Ovary (tissue), 10 donors: ENCODE measurements at places on chromosomes 2 and 18.

DNA sequence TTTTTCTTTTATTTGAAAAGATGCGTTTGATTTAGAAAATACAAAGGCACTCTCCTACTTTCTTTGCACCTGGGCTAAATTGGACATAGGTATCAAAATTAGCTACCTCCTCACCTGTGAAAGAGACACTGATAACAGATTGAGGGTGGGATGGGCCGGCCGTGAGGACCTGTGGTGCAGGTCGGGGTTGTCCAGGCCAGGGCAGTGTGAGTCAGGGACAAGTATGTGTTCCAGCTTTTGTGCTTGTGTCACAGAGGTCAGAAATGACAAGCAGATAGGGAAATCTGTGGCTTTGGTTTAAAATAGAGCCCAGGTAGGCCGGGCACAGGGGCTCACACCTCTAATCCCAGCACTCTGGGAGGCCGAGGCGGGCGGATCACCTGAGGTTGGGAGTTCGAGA lies 22.6 kb downstream of the MYL12B start:
- H3K4me3 ChIP-seq = no peak overlapping the region
- H3K27me3 ChIP-seq = no peaks in the 10 kb centered on the region
- no peak overlapping the region for H3K27ac ChIP-seq
- DNase-seq = no peak
- no peaks in the 10 kb centered on the region for H3K36me3 ChIP-seq
- no peaks in the 10 kb centered on the region for H3K4me1 ChIP-seq

GRCh38 chr2:173524256-173524955 lies 169.7 kb downstream of the CDCA7 start:
- no peaks in the 10 kb centered on the region for H3K36me3 ChIP-seq
- H3K27me3 ChIP-seq = no peaks in the 10 kb centered on the region
- no peak for DNase-seq
- H3K4me1 ChIP-seq = no peaks in the 10 kb centered on the region
- no peak overlapping the region for H3K4me3 ChIP-seq
- H3K27ac ChIP-seq = no peak overlapping the region

DNA sequence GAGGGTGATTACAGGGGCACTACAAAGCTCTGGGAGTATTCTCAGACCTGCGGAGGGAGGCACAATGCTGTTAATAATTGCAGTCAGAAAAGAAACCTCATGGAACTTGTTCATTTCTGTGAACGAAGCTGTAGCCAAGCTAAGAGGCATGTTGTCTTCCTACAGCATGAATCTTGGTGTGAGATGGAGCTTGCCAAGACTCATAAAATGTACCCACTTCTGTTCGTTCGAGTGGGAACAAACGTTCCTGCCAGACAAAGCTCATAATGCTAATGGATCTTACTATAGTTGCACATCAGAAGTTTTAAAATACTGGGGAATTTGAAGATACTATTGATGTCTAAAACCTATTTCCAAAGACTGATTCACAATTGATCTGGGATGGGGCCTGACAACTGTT lies 489.1 kb downstream of the ZEB2 start:
- H3K27me3 ChIP-seq = no peaks in the 10 kb centered on the region
- H3K4me3 ChIP-seq = no peak overlapping the region
- DNase-seq = no peak
- no peak overlapping the region for H3K27ac ChIP-seq
- H3K36me3 ChIP-seq = no peaks in the 10 kb centered on the region
- H3K4me1 ChIP-seq = no peaks in the 10 kb centered on the region

DNA sequence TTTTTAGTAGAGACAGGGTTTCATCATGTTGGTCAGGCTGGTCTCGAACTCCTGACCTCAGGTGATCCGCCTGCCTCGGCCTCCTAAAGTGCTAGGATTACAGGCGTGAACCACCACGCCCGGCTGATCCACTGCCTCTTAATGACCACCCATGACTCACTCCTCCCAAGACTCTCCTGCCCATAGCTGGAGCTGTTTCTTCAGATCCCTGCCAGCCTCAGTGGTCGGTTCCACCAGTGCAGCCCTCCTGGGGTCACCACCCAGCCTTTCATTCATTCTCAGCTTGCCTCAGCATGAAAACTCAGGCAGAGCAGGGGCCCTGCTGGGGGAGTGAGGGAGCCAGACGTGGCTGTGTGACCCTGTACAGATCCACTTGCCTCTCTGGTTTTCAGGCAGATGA lies 12.5 kb downstream of the KCNIP3 start:
- H3K27ac ChIP-seq = no peak overlapping the region
- no peak for DNase-seq
- no peaks in the 10 kb centered on the region for H3K4me1 ChIP-seq
- H3K36me3 ChIP-seq = no peaks in the 10 kb centered on the region
- H3K4me3 ChIP-seq = no peak overlapping the region

GRCh38 chr2:16034151-16034974 lies 94.0 kb downstream of the MYCN start:
- no peak overlapping the region for H3K4me3 ChIP-seq
- no peaks in the 10 kb centered on the region for H3K27me3 ChIP-seq
- H3K4me1 ChIP-seq = no peaks in the 10 kb centered on the region

- H3K36me3 ChIP-seq = no peaks in the 10 kb centered on the region
- no peak for DNase-seq
- no peaks in the 10 kb centered on the region for H3K27me3 ChIP-seq
These were observed 231.8 kb upstream of the PXDN start for GRCh38 chr2:1976112-1976511.

GRCh38 chr2:58976375-58977071 lies 735.4 kb upstream of the FANCL start:
- no peaks in the 10 kb centered on the region for H3K4me1 ChIP-seq
- no peaks in the 10 kb centered on the region for H3K27me3 ChIP-seq
- H3K36me3 ChIP-seq = no peaks in the 10 kb centered on the region

DNA sequence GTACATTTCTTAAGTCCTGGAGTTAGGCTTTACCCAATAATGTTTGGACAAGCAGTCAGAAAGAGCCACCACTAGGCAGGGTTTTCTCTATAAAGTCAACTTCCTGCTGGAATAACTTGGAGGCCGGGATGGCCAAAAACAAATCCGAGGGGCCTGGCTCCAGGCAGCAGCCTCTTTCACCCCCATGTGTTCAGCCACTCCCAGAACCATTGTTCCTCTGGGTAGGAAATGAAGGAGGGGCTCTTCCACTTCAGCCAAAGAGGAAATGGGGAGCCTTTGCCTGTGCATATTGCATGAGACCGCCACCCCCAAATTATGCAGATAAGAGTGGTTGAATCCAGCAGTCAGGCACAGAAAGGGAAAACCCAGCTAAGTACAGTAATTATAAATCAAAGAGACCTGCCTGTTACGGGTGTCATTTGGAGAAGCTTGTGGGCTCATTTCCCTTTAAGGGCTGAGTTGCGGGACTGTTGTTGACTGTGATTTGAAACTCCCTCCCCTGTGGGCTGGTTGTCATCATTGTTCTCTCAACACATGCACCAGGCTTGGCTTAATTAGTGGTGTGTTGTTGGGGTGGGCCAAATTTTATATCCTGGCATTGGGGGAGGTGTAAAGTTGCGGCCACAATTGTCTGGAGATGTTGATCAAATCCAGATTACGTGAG lies 212.8 kb upstream of the SOX11 start:
- H3K4me3 ChIP-seq = no peak overlapping the region
- H3K27me3 ChIP-seq = no peaks in the 10 kb centered on the region
- H3K4me1 ChIP-seq = no peaks in the 10 kb centered on the region
- H3K36me3 ChIP-seq = no peaks in the 10 kb centered on the region
- H3K27ac ChIP-seq = no peak overlapping the region
